ENCODE measurements at places on chromosomes 6 and 20.

- DNase-seq: no peak
Measured at GRCh38 chr6:97629180-97629579, 346.2 kb upstream of the MMS22L start.

DNA sequence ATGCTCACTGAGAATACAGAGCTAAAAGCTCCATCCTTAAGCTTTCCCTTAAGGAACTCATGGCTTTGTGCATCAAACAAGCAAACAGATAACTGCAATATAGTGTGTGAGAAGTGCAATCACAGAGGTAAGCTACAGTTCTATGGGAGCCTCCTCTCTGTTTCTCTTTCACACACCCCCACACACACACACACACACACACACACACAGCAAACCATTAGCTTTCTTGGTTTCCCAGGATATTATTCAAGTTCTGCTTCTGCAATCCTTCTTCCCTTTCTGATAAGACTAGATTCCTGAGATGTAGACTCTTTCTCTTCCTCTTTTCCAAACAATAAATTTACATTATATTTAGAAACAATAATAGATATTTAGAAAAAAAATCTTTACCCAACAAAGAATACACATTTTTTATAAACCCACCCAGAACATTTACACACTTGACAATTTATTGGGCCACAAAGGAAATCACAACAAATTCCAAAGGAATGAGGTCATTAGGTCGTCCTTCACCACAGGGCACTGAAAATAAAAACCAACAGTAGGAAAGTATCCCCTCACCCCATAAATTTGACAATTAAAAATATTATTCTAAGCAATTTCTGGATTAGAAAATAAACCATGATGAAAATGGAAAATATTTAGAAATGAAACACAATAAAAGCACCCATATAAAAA is 9.3 kb upstream of the GFOD1 start:
- no peak for DNase-seq

- DNase-seq: no peak
Measured at GRCh38 chr6:127267646-127268625, 1.3 kb downstream of the RNF146 start.

- DNase-seq: no peak
Measured at GRCh38 chr20:53850319-53850718, 220.1 kb downstream of the BCAS1 start.

DNA sequence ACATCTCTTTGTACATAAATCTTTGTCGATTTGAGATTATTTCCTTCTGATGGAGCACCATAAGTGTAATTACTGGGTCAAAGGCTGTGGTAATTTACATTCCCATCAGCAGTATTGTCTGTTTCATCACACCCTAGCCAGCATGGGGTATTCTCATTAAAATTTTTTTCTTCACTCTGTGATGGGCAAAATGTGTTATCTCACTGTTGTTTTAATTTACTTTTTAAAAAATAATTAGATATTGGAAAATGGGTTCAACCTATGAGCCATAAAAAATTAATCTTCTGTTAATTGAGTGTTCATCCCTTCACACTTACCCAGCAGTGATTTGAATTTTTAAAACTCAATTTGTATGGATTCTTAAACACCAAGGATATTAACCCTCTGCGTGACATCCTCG is 44.0 kb upstream of the NNAT start:
- no peak for DNase-seq

- no peak for DNase-seq
Measured at GRCh38 chr6:15493437-15494168, 169.2 kb downstream of the DTNBP1 start.

GRCh38 chr6:68649669-68650068 is 14.6 kb downstream of the ADGRB3 start:
- DNase-seq: no peak

DNA sequence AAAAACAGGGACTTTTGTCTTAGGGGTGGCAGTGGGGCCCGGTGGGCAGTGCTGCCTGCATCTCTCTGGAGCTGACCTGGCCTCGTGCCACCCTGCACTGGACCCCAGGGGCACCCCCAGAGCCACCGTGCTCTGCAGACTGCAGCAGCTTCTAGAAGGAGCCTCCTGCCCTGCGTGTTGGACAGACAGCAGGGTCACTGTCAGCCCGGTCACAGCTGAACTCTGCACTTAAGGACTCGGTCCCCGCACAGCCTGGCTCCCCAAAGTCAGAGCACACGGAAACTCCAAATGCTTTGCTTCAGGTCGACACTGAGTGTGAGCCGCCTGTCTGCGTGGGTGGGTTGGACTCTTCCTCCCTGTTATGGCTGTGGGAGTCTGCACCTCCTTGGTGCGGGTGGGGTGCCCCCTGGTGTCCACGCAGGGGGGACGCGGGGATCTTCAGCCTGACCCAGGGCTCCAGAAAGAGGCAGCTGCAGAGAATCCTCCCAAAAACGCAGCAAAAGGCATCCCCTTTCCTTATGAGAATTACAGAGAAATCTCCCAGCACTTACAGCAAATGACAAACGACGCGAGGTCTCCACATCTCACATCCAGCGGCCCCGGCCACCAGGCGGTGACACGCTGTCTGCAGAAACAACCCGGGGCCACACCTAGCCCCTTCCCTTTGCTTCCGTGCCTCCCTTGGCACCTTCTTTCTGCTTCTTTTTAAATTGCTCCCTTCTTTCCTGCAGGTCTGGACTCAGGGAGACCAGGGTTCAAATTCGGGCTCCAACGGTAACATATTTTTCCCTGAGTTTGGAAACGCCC is 36.3 kb upstream of the DACT2 start:
- no peak for DNase-seq
